ENCODE measurements at places on chromosomes 16 and 17. TPM values are rescaled to one million over a fixed set of nuclear protein-coding genes. Genes with fewer than 3 reads are reported as not detected.

Gene MT1F
- 1.6 TPM for polyA plus RNA-seq

Gene LRRC37B
- 10.3 TPM for polyA plus RNA-seq

Gene TTLL6
- polyA plus RNA-seq, result not detected

Gene RHBDL3
- 2.5 TPM for polyA plus RNA-seq

Gene TUBD1
- 12.7 TPM for polyA plus RNA-seq

Gene SPNS3
- polyA plus RNA-seq, result 0.61 TPM

Gene DNAAF1
- polyA plus RNA-seq, result 0.22 TPM

Gene TVP23A
- polyA plus RNA-seq, result 3.8 TPM

Gene ABCC12
- 0.62 TPM for polyA plus RNA-seq

Gene PERCC1
- polyA plus RNA-seq, result 0.29 TPM

Gene VEZF1
- 44.4 TPM for polyA plus RNA-seq

- no peak for DNase-seq
These were observed 171.5 kb downstream of the IRF8 start for GRCh38 chr16:86070484-86070883.

DNA sequence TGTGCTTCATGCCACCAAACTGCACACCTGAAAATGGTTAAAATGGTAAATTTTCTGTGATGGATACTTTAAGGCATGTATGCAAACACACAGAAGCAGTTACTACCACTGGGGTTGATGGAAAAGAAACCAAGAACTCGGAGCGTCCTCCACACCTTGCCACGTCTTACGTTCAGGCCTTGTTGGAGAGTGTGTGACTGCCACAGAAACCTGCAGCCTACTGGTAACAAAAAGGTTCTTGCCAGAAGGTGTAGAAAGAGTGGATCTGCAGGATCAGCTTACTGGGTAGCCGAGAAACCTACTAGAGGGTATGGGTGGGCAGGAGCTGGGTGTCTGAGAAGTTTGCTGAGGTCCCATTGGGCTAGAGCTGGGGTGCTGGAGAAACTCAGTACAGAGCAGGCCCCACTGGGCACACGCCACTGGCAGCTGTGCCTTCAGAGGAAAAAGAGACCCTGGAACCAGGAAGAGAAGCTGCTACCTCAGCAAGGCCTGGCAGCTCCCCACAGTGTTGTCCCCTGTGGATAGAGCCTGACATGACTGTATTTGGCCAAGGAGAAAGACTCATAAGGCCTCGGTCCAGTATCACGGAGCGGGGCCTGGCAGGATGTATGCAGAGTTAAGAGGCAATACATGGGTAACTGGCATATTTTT is 204.6 kb downstream of the SEC14L1 start:
- DNase-seq, result no peak

- DNase-seq, result peak; percentile 39
These were observed 737.7 kb upstream of the SOX9 start for GRCh38 chr17:71383091-71383490.

DNA sequence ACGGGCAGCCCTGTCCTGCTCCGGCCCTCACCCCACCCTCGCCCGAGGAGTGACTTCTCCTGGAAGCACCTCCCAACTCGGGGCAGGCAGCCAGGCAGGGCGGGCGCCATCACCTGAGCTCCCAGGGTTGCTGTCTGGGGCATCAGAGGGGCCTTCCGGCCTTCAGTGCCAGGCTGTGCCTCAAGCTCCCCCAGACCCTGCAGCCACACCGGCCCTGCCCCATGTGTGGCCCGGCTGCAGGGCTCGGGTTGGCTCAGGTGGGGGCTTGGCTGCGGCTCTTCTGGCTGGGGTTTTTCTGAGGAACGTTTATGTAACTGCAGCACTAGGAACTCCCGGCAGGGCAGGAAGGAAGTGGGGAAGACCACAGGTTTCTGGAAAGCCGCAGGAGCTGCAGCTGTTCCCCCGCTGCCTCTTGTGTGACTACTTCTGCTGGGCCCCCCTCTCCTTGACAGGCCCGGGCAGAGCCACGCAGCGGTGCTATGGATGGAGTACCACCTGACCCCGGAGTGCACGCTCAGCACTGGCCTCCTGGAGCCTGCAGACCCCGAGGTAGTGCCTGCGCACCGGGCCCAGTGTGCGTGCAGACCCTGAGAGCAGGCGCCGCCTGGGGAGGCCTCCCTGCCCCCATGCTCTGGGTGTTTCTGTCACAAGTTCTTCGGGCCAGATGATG is 45.6 kb downstream of the PRMT7 start:
- no peak for DNase-seq

GRCh38 chr16:22098405-22099255 is 6.3 kb downstream of the VWA3A start:
- DNase-seq, result peak; percentile 21

- DNase-seq, result no peak
These were observed 47.8 kb upstream of the IRF8 start for GRCh38 chr16:85851034-85851785.

- DNase-seq, result peak; percentile 23
These were observed 38.6 kb upstream of the SLFN13 start for GRCh38 chr17:35486920-35487732.

DNA sequence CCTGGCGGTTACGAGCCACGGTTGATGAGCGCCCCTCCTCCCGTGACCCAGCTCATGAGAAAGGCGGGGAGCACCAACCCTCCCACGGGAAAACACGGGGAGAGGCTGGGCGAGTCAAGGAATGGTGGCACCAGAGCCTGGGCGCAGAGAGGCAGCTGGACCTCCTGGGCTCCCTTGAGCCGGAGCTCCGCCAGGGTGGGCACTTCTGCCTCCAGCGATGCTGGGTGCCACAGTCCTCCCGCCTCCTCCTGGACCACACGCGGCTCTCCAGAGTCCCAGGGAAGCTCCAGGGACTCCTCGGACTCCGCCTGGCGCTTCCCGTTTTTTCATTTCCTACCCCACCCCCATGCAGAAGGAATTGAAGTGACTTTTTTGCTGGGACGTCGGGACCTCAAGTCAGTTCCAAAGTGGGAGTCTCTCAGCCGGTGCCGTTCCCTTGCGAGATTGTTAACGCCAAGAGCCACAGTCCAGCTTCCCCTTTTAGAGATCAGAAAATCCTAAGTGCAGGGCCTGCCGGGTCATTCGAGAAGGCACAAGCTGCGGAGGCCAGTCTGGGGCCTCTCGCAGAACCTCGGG is 6.6 kb upstream of the CBX8 start:
- no peak for DNase-seq

GRCh38 chr16:78836802-78837491 is 737.5 kb downstream of the WWOX start:
- DNase-seq, result no peak

GRCh38 chr17:78138204-78139060 is 7.8 kb upstream of the C17orf99 start:
- DNase-seq, result no peak

DNA sequence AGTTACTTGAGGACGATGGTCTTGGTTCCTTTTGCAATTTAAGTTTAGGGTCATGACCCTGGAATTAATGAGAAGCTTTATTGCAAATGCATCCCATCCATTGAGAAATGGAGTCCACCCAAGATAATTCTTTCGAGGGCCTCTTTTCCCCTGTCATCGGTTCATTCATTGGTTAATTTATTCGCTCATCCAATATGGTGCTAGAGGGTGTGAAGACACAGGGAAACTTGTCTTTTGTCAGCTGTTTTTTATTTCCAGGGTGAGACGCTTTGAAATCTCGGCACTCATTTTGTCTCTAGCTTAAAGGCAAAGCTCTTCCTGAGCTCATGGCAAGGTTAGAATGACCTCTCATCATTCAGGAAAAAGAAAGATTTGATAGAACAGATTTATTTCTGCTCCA is 464.2 kb upstream of the EEF2KMT start:
- DNase-seq, result no peak

DNA sequence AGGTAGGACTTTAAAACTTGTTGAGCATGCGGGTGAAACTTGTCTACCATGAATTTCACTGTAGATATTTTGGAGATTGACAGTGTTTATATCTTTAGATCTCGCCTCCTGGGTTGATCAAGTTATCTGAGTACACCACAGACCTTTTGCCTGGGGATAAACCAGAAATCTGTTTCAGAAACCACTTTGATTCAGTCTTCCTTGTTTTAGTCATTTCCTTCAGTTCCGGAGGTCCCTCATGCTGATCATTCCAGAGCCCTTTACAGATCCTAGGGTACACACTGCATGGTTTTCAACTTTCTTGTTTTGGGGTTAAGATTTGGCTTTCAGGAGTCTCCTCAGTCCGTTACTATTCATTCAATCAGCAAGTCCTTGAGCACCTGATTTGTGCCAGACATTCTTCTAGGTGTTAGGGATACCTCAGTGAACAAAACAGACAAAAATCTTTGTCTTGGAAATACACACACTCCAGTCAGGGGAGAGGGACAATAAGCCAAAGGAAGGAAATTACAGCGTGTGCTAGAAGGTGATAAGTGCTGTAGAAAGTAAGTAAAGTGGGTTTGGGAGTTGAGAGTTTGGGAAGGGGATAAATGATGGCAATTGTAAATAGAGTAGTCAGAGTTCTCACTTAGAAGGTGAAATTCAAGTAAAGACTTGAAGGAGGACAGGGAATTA is 12.2 kb downstream of the NOD2 start:
- no peak for DNase-seq

- no peak for DNase-seq
These were observed 38.7 kb downstream of the ACSF3 start for GRCh38 chr16:89132194-89133005.

GRCh38 chr17:41096055-41096454 is 1.9 kb downstream of the KRTAP4-8 start:
- no peak for DNase-seq

DNA sequence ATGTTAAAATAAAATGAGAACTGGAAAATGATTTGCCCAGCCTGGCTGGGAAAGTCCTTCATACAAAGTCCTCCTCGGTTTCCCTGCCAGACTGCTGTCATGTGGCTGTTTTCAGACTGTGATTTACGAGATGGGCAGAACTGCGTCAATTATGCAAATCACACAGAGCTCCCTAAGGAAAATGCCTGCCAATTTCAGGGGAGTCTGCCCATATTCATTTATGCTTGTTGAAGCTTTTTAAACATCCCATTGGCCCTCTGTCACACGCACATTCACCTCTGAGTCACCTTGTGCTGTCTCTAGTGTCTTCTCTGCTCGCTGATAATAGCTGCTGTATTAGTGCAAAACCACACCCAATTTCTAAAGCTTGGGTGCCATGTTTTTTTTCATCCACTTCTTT is 81.7 kb upstream of the FAM20A start:
- no peak for DNase-seq

DNA sequence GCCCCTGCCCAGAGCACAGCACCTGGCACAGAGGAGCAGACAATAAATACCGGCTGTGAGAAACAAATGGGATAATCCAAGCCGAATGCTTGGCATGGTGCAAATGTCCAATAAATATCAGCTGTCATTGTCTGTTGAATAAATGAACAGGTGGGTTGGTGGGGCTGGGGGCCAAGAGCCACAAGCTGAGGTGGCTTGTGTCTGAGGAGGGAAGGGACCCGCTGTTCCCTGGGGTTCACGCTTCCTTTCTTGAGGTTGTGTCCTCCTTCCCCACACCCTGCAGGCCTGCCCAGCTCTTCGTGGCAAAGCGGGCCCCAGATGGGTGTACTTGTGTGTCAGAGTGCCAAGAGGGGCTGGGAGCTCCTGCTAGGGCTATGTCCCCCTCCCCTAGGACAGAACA is 38.6 kb downstream of the ARHGAP27 start:
- no peak for DNase-seq

DNA sequence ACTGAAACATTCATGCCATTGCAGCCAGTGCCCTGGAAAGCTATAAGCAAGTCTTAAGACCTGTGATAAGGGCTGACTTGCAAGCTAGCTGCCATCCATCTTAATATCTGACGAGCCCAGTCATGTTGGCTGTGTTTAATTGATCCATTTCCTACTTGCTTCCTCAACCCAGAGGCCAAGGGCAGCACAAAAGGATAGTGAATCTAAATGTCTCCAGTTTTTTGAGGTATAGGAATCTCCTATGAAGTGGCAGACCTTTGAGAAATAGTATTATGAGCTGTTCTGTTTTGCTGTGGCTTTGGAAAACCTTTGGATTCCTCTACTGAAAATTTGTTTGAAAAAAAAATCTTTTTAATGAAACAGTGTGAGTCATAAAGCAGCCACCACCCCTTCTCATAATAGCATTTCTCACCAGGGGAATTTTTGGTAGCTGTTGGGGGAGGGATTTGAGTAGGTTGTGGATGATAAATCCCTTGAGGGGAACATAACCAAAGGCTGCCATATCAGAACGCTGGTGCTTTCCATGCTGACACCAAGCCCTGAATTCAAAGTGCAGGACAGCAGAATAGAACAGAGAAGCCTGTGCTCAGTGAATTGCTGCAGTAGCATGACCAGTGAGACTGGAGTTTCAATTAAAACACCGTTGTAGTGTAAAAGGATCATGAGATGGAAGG is 12.9 kb downstream of the ZNRF1 start:
- no peak for DNase-seq

DNA sequence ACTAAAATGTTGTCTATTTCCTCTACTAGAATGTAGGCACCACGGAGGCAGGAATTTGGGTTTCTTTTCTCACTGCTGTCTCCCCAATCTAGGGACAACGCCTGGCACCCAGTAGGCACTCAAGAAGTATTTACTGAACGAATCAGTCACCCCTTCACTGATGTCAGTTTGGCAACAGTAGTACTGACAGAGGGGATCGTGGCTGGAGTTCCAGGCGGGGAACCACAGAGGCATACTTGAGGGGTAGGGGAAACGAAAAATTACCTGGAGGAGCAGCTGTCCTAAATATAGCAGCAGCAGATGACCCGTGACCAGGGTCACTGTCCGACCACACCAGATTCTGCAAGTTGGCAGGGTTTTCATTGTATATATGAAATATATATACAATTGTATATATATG is 33.3 kb downstream of the TRIM25 start:
- no peak for DNase-seq

GRCh38 chr17:52148288-52148968 is 10.1 kb downstream of the CA10 start:
- DNase-seq, result no peak

- no peak for DNase-seq
These were observed 507 bp downstream of the SERPINF1 start for GRCh38 chr17:1762233-1762900.

- DNase-seq, result no peak
These were observed 34.8 kb downstream of the CMTM3 start for GRCh38 chr16:66639091-66639885.

- no peak for DNase-seq
These were observed 17.4 kb upstream of the STAC2 start for GRCh38 chr17:39243155-39243554.
